ENCODE measurements at places on chromosomes 3 and 15. TPM values are rescaled to one million over a fixed set of nuclear protein-coding genes. Genes with fewer than 3 reads are reported as not detected.

DNA sequence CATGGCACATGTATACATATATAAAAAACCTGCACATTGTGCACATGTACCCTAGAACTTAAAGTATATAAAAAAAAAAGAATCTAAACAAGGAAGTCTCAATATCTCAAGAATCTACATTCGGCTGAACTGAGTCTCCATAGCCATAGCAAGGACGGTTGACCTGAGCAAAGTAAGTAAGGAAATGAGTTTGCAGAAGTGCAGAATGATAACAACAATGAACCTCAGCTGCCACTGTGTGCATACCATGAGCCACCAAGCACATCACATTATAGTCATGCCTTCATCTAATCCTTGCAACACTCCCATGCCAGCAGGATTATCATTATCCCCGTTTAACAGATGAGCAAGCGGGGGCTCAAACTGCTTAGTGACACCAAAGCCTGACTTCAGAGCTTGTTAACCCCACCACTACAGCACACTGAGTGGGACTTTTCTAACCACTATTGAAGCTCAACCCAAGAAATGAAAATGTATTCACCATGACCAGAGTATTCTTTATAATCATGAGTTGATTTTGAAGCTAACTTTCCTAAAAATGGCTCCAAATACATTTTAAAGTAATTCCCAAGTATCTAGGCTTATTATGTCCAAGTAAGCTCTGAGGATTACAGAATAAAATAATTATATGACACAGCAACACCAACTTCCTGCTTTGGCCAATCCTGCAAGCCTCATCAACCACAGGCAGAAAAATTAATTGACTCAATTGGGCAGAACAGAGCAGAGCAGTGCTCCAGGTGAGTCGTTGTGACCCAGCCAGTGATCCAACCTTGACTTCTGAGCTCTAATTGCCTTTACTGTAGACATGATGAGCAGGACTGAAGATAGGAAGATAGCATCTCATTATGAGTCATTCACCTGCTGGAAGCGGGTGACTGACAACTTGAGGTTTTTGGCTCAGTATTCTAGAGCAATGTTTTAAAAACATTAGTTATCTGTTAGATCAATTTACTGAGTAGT lies 47.3 kb upstream of the IL12A start:
- DNase-seq, result no peak
- no peaks in the 10 kb centered on the region for H3K36me3 ChIP-seq
- no peaks in the 10 kb centered on the region for H3K27me3 ChIP-seq
- H3K4me3 ChIP-seq, result no peak overlapping the region
- no peak overlapping the region for H3K27ac ChIP-seq

DNA sequence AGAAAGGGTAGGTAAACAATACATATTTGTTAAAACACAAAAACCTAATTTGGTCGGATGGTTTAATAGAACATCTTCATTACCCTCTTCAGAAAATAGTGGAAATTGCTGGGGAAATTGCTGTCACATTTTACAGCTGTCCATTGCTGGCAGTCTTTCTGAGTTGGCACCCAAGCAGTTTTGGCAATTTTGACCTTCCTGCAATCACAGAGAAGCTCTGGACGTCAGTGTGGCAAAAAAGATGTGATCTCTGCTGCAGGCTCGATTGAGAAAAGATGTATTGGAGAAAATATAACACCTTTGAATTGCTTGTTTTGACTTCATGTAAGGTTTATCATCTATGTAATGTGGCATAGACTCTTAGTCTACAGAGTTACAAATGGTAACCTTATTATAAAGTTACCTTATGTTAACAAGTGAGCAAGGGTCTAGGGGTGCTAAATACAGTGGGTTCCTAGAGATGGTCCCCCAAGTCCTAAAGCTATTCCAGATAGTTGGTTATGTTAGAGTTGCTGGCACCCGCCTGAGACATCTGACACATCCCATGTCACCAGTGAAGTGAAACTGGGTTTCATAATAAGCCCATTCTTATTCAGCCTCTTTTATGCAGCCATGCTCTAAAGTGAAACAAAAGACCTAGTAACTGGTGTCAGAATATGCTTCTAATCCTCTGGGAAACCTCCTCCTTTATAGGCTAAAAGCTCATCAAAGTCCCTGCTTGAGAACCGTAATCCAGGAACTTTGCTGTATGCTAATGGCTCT lies 14.0 kb downstream of the UBE2E1 start:
- H3K27ac ChIP-seq, result no peak overlapping the region
- H3K36me3 ChIP-seq, result no peaks in the 10 kb centered on the region
- DNase-seq, result no peak
- no peaks in the 10 kb centered on the region for H3K27me3 ChIP-seq

TMEM87A gene
- total RNA-seq, result 57.4 TPM

CISH gene
- 9.7 TPM for total RNA-seq

DNA sequence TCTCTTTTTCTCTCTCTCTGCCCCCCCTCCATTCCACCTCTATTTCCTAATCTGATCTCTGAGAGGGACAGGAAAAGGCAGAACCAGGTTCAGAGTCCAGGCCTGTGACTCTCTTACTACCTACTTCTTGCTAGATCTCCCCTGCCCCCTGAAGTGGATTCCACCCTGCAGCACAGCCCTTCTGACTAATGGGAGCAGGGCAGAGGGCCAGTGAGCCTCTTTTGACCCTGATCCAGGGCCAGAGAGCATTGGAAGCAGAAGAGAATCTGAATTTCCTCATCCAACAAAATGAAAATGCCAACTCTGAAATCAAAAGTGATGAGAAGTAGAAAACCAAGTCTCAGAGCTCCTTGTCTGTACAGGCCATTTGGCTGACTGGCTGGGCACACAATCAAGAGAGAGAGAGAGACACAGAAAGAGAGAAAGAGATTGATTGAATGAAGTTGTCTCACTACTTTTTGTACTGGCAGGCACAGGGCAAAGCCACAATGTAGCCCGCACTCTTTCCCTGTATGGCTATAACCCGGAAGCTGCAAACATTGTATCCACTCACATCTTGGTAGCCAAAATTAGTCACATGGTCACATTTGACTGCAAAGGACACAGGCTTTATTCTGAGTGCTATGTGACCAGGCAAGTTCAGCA lies 31.6 kb upstream of the GLCE start:
- no peaks in the 10 kb centered on the region for H3K4me1 ChIP-seq
- no peak overlapping the region for H3K4me3 ChIP-seq
- peak; percentile 62 for DNase-seq
- H3K36me3 ChIP-seq, result no peaks in the 10 kb centered on the region
- no peaks in the 10 kb centered on the region for H3K27me3 ChIP-seq

GRCh38 chr15:57591822-57592367 lies at the start of gene MYZAP:
TSS of gene MYZAP (plus strand) at chr15:57591904. CDS start at chr15:57592035, 131 bp downstream.
- H3K27ac ChIP-seq, result peak within 1 kb of the TSS; percentile 75
- no peaks in the 10 kb centered on the region for H3K4me1 ChIP-seq
- H3K27me3 ChIP-seq, result no peaks in the 10 kb centered on the region
- peak within 1 kb of the TSS; percentile 43 for H3K4me3 ChIP-seq
- H3K36me3 ChIP-seq, result no peaks in the 10 kb centered on the region

TICRR gene
- 8.3 TPM for total RNA-seq

ASTE1 gene
- 7.4 TPM for total RNA-seq

GRCh38 chr15:60656885-60657284 lies 177.9 kb upstream of the ICE2 start:
- no peaks in the 10 kb centered on the region for H3K27me3 ChIP-seq
- no peak for DNase-seq
- H3K4me1 ChIP-seq, result no peaks in the 10 kb centered on the region
- no peak overlapping the region for H3K4me3 ChIP-seq
- H3K27ac ChIP-seq, result no peak overlapping the region

DNA sequence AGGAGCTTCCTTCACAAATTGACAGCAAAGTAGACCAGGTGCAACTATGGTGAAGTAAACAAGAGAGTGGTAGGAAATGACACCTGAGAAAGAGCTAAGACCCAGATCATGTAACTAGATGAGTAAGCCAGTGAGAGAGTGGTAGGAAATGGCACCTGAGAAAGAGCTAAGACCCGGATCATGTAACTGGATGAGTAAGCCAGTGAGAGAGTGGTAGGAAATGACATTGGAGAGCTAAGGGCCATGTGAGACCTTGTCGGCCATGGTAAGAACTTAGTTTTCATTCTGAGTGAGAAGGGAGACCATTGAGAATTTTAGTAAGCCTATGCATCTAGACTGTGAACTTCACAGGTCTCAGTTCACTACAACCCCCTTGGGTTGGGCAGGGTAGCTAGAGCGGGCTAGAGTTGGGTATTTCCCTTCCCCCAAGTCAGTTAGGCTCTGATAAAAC lies 5.4 kb upstream of the SENP7 start:
- H3K27ac ChIP-seq, result peak overlapping the region; percentile 9
- H3K36me3 ChIP-seq, result no peaks in the 10 kb centered on the region
- no peak for DNase-seq

THRB gene
- total RNA-seq, result 12.7 TPM

ZDHHC23 gene
- 15.7 TPM for total RNA-seq

- no peaks in the 10 kb centered on the region for H3K27me3 ChIP-seq
- no peak overlapping the region for H3K4me3 ChIP-seq
- H3K4me1 ChIP-seq, result no peaks in the 10 kb centered on the region
Measured at GRCh38 chr15:55372701-55373440, 35.3 kb downstream of the CCPG1 start.

ACSBG1 gene
- not detected for total RNA-seq

SPATA12 gene
- total RNA-seq, result not detected

- no peaks in the 10 kb centered on the region for H3K27me3 ChIP-seq
- no peak for DNase-seq
- no peak overlapping the region for H3K4me3 ChIP-seq
- no peaks in the 10 kb centered on the region for H3K4me1 ChIP-seq
- no peak overlapping the region for H3K27ac ChIP-seq
Measured at GRCh38 chr3:111653766-111654165, 58.6 kb upstream of the ZBED2 start.

SLC6A20 gene
- 88.3 TPM for total RNA-seq

ACAN gene
- total RNA-seq, result not detected

GRCh38 chr3:37926611-37927010 lies 64.0 kb upstream of the VILL start:
- H3K27ac ChIP-seq, result no peak overlapping the region
- H3K4me1 ChIP-seq, result no peaks in the 10 kb centered on the region
- H3K36me3 ChIP-seq, result no peaks in the 10 kb centered on the region
- no peak for DNase-seq

- DNase-seq, result peak; percentile 85
- H3K4me1 ChIP-seq, result no peaks in the 10 kb centered on the region
- no peaks in the 10 kb centered on the region for H3K27me3 ChIP-seq
- no peak overlapping the region for H3K4me3 ChIP-seq
Measured at GRCh38 chr3:150384296-150385212, 23.5 kb upstream of the TSC22D2 start.

GRCh38 chr3:28726840-28727239 lies 378.2 kb upstream of the AZI2 start:
- H3K27me3 ChIP-seq, result no peaks in the 10 kb centered on the region
- no peak overlapping the region for H3K4me3 ChIP-seq
- H3K4me1 ChIP-seq, result no peaks in the 10 kb centered on the region
- no peak overlapping the region for H3K27ac ChIP-seq
- DNase-seq, result no peak
- no peaks in the 10 kb centered on the region for H3K36me3 ChIP-seq

- H3K27ac ChIP-seq, result no peak overlapping the region
- H3K4me3 ChIP-seq, result no peak overlapping the region
- no peaks in the 10 kb centered on the region for H3K27me3 ChIP-seq
- H3K36me3 ChIP-seq, result no peaks in the 10 kb centered on the region
Measured at GRCh38 chr3:144544871-144545270, 573.2 kb downstream of the DIPK2A start.

RBP2 gene
- 1,988 TPM for total RNA-seq

AGBL1 gene
- total RNA-seq, result not detected

DNA sequence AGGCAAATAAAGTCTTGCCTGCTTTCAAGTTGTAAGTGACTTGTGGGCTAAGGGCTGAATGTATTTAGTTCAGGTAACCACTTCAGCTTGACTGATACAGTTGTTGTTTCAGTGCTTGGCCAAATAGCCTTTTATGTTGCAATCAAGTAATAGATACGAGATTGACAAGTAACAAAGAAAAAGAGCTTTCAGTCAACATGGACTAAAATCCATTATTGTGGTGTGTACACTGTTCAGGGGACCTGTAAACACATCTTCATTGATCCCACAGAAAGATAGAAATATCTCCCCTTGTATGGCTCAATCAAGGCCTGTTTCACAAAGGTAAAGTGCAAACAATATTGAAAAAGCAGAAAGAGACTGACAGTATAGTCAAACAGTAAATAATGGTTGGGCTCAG lies 224.8 kb upstream of the TMCO5A start:
- no peaks in the 10 kb centered on the region for H3K4me1 ChIP-seq
- H3K4me3 ChIP-seq, result no peak overlapping the region
- no peak for DNase-seq
- no peaks in the 10 kb centered on the region for H3K36me3 ChIP-seq
- H3K27me3 ChIP-seq, result no peaks in the 10 kb centered on the region

ARHGAP11A gene
- total RNA-seq, result 3.2 TPM

PCOLCE2 gene
- 2.5 TPM for total RNA-seq

GRCh38 chr3:124780356-124780755 lies 50.1 kb downstream of the UMPS start:
- no peaks in the 10 kb centered on the region for H3K27me3 ChIP-seq
- peak overlapping the region; percentile 90 for H3K27ac ChIP-seq
- H3K4me1 ChIP-seq, result peaks cover 22% of the 10 kb centered on the region
- H3K36me3 ChIP-seq, result no peaks in the 10 kb centered on the region
- DNase-seq, result peak; percentile 56

- peak overlapping the region; percentile 42 for H3K27ac ChIP-seq
- DNase-seq, result no peak
- no peak overlapping the region for H3K4me3 ChIP-seq
Measured at GRCh38 chr3:178078953-178079352, 457.3 kb upstream of the KCNMB2 start.

GRCh38 chr3:57826245-57826951 lies 70.3 kb downstream of the SLMAP start:
- H3K27ac ChIP-seq, result no peak overlapping the region
- H3K36me3 ChIP-seq, result no peaks in the 10 kb centered on the region
- H3K4me1 ChIP-seq, result no peaks in the 10 kb centered on the region
- no peak for DNase-seq
- H3K27me3 ChIP-seq, result no peaks in the 10 kb centered on the region

- H3K36me3 ChIP-seq, result no peaks in the 10 kb centered on the region
- no peaks in the 10 kb centered on the region for H3K27me3 ChIP-seq
- no peak overlapping the region for H3K27ac ChIP-seq
- DNase-seq, result peak; percentile 51
Measured at GRCh38 chr15:59997070-59997701, 6.9 kb upstream of the FOXB1 start.

PLS1 gene
- 48.7 TPM for total RNA-seq

NANOGP8 gene
- not detected for total RNA-seq

- H3K27me3 ChIP-seq, result no peaks in the 10 kb centered on the region
- peak; percentile 53 for DNase-seq
- H3K4me3 ChIP-seq, result no peak overlapping the region
- no peak overlapping the region for H3K27ac ChIP-seq
Measured at GRCh38 chr15:70348581-70349344, 251.0 kb upstream of the TLE3 start.

COL6A5 gene
- total RNA-seq, result not detected

KIF15 gene
- total RNA-seq, result 2.6 TPM

FBXO40 gene
- total RNA-seq, result not detected

ITPKA gene
- 28.9 TPM for total RNA-seq

LRRC31 gene
- 57.6 TPM for total RNA-seq

RTP4 gene
- total RNA-seq, result 6.3 TPM

GRCh38 chr3:168001244-168001643 lies 94.5 kb downstream of the GOLIM4 start:
- H3K4me1 ChIP-seq, result no peaks in the 10 kb centered on the region
- no peak overlapping the region for H3K4me3 ChIP-seq
- no peaks in the 10 kb centered on the region for H3K36me3 ChIP-seq
- no peaks in the 10 kb centered on the region for H3K27me3 ChIP-seq
- DNase-seq, result no peak

- DNase-seq, result no peak
- no peak overlapping the region for H3K4me3 ChIP-seq
- H3K36me3 ChIP-seq, result no peaks in the 10 kb centered on the region
- H3K27ac ChIP-seq, result no peak overlapping the region
Measured at GRCh38 chr3:141646760-141647561, 91.1 kb upstream of the RNF7 start.

CKMT1A gene
- total RNA-seq, result 147 TPM
